PC-9 (cell line): ENCODE measurements at places on chromosomes 7 and 10.

- no peak for DNase-seq
Measured at GRCh38 chr7:40822861-40823260, 688.1 kb downstream of the SUGCT start.

GRCh38 chr10:90588222-90588621 lies 269.6 kb downstream of the HTR7 start:
- no peak for DNase-seq

- DNase-seq = no peak
Measured at GRCh38 chr10:51700228-51700817, 928 bp upstream of the CSTF2T start.

GRCh38 chr7:41027428-41028115 lies 675.3 kb downstream of the INHBA start:
- DNase-seq = peak; percentile 88

- DNase-seq = peak; percentile 93
Measured at GRCh38 chr10:3172446-3173170, at the start of gene PITRM1. Gene PITRM1, minus strand, starts transcription at chr10:3172782. Its CDS starts 10 bp downstream, at chr10:3172772.

DNA sequence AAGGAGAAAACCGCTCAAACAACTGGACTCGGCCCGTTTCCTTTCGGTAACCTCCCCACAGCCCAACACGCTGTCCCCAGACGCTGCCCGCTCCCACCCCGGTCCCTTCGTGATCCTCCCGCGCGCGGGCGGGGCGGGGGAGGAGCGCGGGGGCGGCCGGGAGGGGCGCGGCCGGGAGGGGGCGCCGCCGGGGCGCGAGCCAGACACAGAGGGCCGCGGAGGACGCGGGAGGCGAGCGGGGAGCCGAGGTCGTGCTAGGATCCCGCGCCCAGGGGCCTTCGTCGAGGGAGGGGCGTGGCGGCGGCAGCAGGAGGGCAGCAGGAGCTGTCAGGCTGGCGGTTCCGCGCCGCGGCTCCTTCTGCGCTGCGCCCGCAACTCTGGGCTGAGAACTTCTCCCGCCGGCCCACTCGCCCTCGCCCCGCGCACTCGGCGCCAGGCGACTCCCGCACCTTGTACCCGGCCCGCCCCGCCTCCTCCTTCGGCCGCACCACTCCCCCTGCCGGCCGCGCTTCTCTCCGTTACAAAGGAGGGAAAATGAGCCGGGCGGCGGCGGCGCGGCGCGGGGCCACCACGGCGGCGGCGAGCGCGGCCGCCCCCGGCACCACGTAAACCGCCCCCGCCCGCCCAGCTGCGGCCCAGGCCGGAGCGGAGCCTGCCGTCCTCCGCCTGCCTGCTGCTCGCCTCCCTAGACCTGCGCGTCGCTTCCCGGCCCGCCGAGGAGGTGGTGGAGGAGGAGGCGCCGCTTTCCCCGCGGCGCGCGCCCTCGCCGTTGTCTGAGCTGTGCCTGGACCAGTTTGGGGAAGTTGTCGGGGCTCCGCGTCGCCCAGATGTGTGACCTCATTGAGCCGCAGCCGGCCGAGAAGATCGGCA lies at the start of gene CDK14:
Gene CDK14, plus strand, starts transcription at position 521 of the 870 bp plus-strand sequence. Its CDS starts 307 bp downstream, at position 828.
- DNase-seq = no peak

GRCh38 chr10:31129271-31129670 lies 97.6 kb upstream of the ZNF438 start:
- no peak for DNase-seq

- DNase-seq = no peak
Measured at GRCh38 chr7:124379296-124379695, 346.4 kb upstream of the TMEM229A start.
